Suppressor macrophage treated with lipopolysaccharide for 1 hour (primary cell): ENCODE measurements at places on chromosomes 7 and 10.

GRCh38 chr10:12214093-12214492 is 18.1 kb downstream of the CDC123 start:
- no peak for DNase-seq

DNA sequence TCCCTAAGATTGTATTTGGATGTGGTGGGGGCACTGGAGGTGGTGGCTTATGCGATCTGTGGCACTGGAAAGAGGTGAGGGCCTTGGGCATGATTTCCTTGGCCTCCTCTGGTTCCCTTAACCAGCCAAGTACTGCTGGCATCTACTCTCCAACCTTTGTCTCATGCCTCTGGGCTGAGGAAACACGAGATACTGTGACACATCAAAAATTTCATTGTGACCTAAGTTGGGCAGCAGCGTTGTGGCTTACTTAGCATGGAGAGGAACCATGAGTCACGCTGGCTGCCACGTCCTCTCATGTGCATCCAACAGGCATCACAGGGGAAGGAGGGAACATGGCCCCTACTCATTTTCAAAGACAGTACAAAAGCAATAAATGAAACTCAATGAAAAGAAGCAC is 29.7 kb upstream of the GSDME start:
- peak; percentile 96 for DNase-seq

DNA sequence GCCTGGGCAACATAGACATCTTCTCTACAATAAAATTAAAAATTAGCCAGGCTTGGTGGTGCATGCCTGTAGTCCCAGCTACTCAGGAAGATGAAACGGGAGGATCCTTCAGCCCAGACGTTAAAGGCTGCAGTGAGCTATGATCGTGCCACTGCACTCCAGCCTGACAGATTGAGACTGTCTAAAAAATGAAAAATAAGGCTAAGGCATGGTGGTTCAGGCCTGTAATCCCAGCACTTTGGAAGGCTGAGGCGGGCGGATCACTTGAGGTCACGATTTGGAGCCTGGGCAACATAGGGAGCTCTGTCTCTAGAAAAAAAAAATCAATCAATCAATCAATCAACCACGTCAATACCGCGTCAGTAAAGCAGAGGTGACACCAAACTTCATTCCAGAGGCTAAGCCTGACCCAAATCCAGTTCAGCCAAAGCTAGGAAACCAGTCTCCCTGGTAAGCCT is 31.1 kb downstream of the MRPS24 start:
- no peak for DNase-seq

DNA sequence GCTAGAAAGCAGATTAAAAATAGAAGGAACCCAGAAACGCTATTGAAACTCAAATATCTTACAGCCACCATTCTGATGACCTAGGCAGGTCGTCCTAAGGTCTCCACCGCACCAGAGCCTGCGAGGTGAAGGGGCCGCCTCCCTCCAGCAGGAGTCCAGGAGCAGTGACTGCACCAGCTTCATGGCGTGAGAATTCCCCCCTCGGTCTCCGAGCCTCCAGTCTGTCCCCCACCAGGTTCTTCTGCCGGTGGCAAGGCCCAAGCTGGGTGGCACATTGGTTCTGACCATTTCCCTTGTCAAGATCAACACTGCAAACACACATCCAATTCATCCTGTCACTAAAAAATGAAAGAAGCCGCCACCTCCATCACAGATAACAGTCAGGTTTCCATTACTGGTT is 98.7 kb downstream of the DIP2C start:
- no peak for DNase-seq

DNA sequence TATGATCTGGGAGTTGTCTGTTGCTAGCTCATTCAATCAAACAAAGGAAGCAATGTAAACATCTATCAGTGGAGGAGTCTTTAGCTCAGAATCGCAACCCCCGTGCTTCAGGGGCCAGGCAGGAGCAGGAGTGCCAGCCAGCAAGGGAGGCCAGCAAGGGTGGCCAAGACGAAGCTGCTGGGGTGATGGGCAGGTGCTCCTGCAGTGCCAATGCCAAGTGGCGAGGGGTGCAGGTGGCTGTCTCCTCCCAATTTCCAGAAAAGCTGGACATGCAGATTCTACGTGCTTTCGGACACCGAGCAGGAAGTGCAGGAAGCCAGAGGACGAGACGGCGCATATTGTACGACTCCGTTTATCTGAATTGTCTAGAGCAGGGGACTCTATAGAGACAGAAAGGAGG is 48.1 kb upstream of the EBF3 start:
- no peak for DNase-seq

- DNase-seq = no peak
These were observed 54.9 kb downstream of the AKAP9 start for GRCh38 chr7:91995391-91996105.

GRCh38 chr10:43265799-43266721 is 805 bp downstream of the RASGEF1A start:
- DNase-seq = peak; percentile 21

- no peak for DNase-seq
These were observed 14.4 kb upstream of the BAZ1B start for GRCh38 chr7:73536479-73536878.

GRCh38 chr7:41005374-41005901 is 697.5 kb downstream of the INHBA start:
- peak; percentile 54 for DNase-seq

DNA sequence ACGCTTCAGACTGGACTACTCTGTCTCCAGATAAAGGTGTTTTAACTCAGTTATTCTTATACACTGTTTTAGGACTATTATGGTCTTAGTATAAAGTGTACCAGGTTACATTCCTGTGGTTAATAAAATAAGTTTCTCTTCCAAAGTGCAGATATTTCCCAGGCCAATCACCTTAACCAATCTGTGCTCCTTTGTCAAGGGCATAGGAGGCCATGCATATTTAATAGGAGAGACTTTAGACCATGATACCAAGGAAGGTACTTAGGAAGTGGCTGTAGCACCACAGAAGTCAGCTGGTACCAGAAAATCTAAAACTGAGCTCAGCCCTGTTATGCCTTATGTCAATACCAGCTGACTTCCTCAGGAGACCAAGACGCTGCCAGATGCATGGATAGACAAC is 226.5 kb upstream of the TMEM72 start:
- no peak for DNase-seq
